ENCODE measurements at places on chromosomes 11 and 22.

GRCh38 chr22:33328789-33329296 lies 270.7 kb upstream of the SYN3 start:
- DNase-seq = no peak

DNA sequence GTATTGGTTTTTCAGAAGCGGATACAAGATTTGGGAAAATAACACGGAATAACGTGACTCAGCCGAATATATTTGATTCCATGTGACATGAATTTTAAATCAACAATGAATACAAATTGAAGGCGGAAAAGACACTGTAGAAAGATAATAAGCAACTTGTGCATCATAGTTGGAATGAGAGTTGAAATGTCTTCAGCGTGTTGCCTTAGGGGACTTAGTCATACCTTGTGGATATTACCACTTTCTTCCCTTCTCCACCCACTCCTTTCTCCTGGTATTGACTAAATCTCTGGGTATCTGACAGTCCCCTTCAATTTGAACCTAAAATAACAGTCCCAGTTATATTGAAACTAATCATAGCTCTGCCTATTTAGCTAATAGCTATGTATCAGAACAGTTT lies 2373.1 kb upstream of the RAG2 start:
- no peak for DNase-seq

DNA sequence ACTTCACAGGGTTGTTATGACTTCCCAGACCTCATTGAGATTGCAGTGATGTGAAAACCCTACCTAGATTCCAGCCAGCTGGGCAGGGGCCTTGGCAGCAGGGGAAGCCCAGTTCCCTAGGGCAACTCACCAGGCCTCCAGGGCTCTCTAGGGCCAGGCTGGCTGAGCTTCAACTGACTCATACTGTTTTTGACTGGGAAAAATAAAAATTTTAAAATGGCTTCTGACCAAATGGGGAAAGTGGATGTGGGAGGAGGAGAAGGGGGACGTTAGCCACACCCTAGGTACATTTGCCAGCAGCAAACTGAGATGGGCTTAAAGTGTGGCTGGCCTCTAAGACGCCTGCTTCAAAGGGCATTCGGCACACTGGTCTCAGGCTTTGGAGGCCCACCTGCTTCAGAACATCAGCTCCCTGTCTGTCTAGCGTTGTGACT lies 39.0 kb downstream of the BMAL1 start:
- DNase-seq = peak; percentile 96

DNA sequence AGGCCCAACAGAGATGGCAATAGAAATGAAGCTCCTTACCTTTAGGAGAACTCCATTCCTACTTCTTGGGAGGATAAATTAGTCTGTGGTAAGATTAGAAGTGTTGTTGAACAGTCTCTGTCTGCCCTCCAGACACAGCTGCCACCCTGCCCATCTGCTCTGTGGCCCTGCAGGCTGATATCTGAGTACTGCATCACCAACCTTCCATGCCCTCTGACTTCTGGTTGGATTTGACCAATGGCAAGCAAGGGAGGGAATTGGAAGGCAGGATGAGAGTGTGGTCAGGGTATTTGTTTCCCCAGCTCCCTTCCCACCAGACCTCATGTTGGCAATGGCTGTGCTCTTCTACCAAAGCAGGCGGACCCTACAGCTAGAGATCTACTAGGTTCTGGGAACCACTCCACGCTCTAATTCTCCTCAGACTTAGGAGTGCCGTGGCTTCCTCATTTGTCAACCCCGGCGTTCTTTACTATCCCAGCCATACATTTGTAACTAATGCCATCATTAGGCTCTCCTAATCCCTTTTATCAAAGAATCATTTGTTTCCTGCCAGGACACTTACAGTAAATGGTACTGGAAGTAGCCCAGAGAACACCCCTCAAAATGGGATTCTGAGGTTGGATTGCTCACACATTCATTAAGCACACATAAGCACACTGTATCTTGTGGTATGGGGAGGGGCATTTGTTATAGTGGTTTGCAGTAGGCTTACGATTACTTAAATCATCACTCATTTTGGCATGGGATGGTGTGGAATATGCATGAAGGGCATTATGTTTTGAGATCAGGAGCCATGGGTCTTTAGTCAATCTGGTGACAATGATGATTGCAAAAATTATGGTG lies 35.4 kb upstream of the CD44 start:
- DNase-seq = no peak

DNA sequence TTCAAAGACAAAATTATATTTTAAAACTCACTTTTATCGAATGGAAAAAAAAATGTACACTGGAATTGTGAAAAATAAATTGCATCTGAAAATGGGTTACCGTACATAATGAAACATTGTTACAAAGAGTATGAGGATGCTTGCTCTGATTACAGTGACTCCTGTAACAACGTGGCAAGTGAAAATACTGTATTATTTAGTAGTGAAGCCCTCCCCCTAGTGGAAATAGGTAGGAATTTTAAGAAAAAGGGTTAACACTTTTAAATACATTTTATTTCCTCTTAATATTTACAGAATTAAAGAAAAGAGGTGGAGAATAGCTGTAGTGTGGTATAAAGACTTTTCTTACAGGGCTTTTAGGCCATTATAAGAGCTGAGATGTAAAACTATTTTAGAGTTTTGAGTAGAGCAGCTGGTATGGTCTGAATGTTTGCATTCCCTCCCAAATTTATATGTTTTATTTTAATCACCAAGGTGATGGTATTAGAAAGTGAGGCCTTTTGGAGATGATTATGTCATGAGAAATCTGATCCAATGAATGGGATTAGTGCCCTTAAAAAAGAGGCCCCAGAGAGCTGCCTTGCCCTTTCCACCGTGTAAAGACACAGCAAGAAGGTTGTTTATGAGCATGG lies 25.2 kb downstream of the FAM76B start:
- no peak for DNase-seq

DNA sequence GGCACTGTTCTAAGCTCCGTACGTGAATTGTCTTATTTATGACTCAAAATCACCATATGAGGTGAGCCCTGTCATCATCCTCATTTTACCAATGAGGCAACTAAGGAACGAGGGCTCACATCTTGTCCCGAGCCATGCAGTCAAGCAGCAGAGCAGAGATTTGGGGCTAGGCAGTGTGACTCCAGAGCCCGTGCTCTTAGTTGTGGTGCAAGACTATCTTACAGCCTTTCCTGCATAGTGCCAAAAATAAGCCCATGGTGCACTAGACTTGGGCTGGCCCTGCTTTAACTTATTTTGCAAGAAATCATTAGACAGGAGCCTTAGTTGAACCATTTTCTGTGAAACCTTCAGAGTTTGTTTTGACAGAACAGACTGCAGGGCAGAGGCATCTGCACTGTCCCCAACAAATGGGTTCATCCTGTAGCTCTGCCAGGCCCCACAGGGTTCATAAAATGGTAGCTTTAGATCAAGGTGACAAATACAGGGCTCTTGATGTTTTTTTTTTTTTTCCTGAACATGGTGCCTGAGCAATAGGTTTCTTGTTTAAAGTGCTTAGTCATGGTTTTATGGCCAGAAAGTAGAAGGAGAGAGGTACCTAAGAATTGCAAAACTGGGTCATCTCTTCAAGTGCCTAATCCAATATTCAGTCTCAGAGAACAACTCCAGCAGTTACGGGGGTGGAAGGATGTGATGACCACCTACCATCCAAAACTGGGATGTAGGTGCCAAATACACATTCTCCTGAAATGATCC lies 56.6 kb downstream of the BMAL1 start:
- DNase-seq = no peak

- DNase-seq = no peak
These were observed 12.1 kb downstream of the HPS4 start for GRCh38 chr22:26471522-26471921.

GRCh38 chr22:32413719-32414118 lies 1.7 kb upstream of the RTCB start:
- no peak for DNase-seq

DNA sequence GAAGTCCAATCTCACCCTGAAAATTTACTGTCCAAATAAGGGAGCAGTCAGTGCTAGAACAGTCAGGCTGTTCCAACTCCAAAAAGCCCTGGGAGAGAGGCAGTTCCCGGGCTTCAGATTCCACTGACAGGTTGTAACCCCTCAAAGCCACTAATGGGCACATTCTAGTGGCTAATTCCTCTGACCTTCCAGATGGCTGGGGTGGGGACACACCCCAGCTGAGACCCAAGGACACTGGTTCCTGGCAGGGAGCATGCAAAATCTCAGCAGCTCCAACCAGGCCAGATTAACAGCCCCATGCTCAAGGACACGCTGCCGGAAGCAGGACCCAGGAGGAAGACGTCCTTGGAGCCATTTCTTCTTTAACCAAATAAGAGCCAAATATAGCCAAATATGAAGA lies 92.7 kb downstream of the RPL27A start:
- peak; percentile 29 for DNase-seq

DNA sequence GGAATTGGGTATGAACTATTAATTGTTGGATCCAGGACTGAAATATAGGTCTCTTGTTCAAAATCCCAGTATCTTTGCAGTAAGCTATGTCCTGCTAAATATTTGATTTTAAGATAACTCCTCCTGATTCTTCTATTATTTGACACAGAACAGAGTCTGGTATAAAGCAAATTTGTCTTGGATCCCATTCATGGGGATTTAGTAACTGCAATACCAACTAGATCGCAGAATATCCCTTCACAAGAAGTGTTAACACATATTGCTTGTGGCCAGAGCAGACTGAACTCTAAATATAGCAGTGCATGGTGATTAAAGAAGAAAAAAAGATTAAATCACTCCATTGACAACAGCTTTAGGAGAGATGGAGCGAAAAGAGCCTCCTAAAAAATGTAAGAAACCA lies 68.2 kb upstream of the ARHGAP42 start:
- DNase-seq = no peak

- no peak for DNase-seq
These were observed 68.1 kb upstream of the CCDC179 start for GRCh38 chr11:22928207-22928917.

GRCh38 chr11:116137753-116138152 lies 633.5 kb upstream of the CADM1 start:
- no peak for DNase-seq

DNA sequence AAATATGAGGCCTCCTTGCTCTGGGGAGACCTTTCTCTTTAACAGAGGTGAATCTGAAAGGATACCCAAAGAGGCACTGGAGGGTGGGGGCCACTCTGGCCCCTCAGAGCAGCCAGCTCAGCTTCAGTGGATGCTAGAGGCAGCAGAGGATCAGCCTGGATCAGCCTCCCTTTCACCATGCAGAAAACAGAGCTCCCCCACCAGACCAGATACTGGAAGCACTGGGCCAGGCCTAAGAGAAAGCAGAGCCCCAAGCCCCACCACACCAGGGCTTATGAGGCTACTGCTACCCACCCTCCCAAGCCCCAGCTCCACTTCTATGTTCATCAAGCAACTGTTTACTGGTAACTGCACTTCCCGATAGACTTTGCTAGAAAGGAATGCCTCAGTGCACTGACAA lies 4.0 kb upstream of the SLC43A3 start:
- DNase-seq = no peak

DNA sequence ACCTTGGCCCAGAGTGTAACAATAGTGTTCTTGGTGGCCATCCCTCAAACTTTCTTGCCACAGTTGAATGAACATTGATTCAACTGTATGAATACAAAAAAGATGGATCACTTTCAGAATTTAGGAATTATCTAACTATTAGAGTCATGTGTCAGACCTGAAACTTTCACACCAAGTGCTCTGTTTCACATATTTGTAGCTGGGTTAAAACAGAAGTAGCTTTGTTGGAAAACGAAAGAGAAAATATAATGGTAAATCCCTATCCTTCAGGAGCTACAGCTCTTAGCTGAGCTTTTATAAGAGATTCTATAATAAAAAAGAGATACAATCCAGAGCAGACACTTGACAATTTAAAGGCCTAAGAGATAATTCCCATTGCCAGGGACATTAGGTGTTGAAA lies 719.3 kb downstream of the JRKL start:
- no peak for DNase-seq

GRCh38 chr11:75421902-75422247 lies 11.1 kb downstream of the KLHL35 start:
- DNase-seq = no peak

GRCh38 chr11:34356913-34357700 lies 703 bp downstream of the ABTB2 start:
- DNase-seq = peak; percentile 65

GRCh38 chr22:21951931-21952465 lies 650 bp downstream of the PPM1F start:
- DNase-seq = peak; percentile 58

- no peak for DNase-seq
These were observed 377.4 kb downstream of the DYNC2H1 start for GRCh38 chr11:103486604-103487003.

- no peak for DNase-seq
These were observed 4.3 kb upstream of the RRM1 start for GRCh38 chr11:4090258-4090657.

- no peak for DNase-seq
These were observed 8.9 kb downstream of the DAGLA start for GRCh38 chr11:61689164-61689496.

GRCh38 chr11:69825037-69825834 lies 6.0 kb upstream of the FGF3 start:
- no peak for DNase-seq

Measured in thyroid gland (tissue), 4 donors.